NCI-H526 treated with DMSO at 0.1 percent for 48 hours (cell line): ENCODE measurements at places on chromosomes 4 and X.

DNA sequence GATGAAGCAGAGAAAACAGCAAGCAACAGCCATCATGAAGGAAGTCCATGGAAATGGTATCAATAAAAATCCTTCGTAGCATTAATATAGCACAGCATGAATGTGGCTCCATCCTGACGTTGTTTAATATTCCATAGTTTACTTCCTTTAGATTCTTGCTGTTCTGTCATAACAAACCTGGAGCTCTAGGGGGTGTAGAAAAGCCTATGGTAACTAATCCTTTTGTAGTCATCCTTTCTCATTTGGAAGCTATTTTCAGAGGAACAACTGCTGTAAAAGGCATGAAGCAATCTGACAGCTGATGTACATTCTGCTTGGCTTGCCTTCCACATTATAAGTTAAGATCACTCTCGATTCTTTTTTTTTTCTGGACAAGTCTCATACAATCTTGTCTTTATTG is 914 bp downstream of the MYOZ2 start:
- DNase-seq: no peak

GRCh38 chr4:76002176-76002575 is 5.1 kb downstream of the CXCL9 start:
- no peak for DNase-seq

DNA sequence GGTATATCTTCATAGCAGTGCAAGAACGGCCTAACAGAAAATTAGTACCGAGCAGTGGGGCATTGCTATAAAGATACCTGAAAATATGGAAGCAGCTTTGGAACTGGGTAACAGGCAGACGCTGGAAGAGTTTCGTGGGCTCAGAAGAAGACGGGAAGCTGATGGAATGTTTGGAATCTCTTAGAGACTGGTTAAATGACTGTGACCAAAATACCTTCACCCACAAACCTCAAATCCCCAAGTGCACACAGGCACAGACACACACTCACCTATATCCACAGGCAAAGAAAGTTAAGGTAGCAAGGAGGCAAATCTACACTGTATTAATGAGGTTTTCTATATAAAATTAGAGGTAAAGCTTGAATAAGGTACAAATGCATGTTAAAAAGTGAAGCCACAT is 14.6 kb upstream of the SPRY1 start:
- DNase-seq: no peak

DNA sequence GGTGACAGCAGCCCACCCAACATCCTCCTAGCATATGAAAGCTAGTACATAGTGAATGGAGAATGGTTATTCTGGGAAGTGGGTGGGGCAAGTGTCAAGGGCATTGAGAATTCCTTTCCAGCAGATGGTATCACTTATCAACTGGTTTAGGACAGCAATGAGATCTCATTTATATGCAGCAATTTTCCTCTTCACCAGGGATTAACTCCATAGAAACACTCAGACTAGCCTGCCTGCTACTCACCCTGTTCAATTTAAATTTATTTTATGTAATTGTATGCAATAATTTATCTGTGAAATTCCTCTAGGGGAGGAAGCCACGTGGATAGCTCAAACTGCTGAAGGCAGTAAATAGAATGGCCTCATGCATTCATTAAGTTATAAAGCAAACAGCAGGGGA is 101.6 kb upstream of the MID1IP1 start:
- DNase-seq: peak; percentile 29

- DNase-seq: no peak
Observed at GRCh38 chr4:112647785-112648184, 10.8 kb downstream of the LARP7 start.

DNA sequence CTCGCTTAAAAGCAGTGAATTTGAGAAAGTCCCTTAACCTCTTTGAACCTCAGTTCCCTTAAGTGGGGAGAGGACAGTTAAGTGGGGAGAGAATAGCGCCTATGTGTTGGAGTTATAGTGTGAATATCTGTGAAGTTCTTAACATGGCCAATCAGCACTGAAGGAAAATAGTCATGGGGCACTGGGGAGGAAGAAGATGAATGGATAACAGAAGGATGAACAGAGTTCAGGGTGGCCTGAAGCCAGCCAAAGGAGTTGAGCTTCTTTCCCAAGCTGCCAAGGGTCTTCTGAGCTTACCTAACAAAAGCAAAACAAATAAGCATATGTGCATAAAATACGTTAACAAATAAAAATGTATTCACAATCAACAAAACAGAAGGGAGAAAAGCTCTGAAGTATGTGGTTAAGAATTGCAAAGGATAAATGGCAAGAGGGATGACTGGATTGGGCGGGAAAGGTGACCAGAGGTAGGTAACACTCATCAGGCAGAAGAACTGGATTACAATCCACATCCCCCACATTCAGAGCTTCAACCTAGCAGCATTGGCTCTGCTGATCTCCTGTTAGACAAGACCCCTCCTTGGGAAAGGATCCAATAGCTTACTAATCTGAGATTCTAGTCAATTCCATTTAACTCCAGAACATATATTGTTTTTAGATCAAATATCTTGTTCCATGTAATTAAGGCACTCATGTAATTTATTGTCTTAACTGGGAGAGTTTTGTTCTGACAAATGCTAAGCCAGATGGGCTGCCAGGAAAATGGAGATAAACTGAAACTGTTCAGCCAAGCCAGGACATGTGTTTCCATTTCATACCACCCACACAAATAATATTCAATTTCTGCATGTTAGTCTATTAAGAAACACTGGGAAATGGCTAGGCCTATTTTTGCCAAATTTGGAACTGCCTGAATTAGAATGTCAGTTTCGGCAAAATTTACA is 221.2 kb downstream of the LDB2 start:
- no peak for DNase-seq

GRCh38 chr4:101010987-101011386 is 336.3 kb downstream of the PPP3CA start:
- no peak for DNase-seq

DNA sequence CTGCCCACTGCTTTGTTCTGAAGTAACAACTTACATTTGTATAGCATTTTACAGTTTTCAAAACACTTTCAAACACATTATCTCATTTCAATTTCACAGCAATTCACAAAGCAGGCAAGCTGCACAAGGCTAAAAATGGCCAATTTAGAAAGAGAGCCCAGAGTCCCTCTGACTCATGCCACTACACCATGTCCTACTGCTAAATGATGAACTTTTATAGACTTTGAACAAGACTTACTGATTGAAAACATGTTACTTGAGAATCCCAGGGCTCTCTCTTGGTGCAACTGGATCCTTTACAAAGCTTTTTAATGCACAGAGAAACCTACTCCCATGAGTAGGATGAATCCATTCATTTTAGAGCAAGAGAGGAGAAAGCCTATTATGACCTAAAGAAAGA is 5.8 kb upstream of the G3BP2 start:
- no peak for DNase-seq

DNA sequence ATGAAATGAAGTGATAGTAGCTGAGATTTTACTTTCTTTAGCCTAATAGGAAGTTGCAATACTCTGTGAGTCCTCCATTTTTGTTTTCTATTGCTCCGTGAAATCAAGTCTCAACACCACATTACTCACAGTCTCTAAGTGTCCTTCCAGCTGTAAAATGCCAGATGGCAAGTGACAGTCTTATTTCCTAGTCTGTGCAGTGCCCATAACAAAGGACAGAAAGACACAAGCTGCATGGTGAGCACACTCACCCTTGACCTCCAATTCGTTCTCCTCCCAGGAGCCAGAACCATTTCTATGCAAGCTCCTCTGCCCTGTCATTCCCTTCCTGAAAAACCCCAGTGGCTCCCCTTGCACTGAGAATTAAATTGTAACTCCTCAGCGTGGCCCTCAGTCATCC is 101.6 kb downstream of the PARM1 start:
- no peak for DNase-seq

DNA sequence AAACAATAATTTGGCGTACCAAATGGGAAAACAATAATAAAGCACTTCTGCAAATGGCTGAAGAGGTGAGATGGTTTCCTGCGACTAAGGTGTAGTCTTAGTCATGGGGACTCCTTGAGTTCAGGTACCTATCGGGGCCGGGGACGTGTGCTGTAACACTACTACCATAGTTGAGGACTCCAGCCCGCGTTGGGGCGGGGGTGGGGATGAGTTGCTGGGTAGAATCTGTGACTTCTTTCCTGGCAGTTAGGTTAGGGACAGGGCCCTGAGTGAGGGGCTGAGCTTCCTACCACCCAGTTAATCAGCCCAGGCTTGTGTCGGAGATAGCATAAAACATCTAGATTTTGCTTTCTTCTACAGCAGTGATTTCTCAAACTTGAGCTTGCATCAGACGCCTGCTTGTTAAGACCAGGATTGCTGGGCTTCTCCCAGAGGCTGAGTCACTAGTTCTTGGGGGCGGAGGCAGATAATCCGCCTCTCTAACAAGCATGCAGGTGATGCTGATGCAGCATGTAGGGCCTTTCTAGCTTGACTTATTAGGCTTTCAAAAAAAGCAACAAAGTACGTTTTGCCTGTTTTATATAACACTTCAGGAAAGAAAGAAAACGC is 30.2 kb downstream of the RBBP7 start:
- DNase-seq: no peak

DNA sequence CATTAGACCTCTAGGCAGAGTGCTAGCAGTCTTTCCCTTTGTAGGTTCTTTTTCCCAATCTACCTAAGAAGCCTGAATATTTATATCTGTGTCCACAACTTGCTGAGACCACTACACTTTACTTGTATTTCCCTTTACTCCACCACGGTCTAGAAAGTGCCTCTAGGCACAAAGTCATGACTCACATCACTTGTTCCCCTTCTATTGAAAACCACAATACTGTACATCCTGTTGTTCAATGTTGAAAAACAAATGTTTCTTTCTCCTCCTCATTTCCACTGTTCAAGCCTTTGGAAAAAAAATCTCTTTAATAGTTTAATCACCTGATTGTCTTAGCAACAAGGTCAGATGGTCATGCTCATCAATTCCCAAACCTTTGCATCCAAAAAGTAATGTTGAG is 326.7 kb downstream of the GUCY2F start:
- DNase-seq: no peak

- no peak for DNase-seq
Observed at GRCh38 chrX:67545036-67545821, 1.4 kb downstream of the AR start.

DNA sequence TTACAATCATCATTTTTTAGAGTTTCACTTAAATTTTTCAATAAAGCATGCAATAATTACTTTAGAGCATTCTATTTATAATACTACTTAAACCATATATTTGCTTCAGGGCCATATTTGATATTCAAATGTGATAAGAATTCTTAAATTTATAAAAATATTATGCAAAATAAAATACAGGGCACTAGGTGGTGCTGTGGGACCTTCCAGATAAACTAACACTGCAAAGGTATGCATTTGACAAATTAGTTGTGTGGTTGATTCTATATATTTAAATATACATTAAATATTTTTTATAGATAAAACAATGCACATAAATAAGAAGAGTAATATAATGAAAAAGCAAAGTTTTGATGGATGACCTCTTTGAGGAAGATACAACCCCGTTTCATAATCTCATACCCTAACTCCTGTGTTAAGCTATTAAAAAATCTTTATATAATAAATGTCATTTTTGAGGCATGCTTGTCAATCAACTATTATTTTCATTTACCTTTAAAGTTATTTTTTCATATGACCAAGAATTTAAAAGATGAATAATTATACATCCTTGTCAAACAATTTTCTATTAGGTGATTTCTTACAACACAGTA is 128.4 kb downstream of the REELD1 start:
- peak; percentile 47 for DNase-seq

DNA sequence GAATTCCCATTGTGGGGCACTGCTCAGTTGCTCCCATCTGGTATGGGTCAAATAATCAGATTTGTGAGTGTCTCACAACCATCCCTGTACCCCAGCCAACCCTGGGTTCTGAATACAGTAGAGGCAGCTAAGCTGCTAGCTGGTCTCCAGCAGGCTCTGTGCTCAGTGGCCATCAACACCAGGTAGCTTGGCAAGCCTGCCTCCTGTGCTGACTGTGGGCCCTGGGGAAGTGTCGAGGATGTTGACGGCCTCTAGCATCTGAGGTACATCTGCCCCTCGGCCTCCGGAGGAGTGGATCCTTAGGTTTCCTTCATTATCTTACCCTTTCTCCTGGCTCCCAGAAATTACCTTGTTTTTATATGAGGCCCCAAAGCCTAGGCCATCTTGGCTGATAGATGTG is 13.3 kb downstream of the RNF4 start:
- no peak for DNase-seq

DNA sequence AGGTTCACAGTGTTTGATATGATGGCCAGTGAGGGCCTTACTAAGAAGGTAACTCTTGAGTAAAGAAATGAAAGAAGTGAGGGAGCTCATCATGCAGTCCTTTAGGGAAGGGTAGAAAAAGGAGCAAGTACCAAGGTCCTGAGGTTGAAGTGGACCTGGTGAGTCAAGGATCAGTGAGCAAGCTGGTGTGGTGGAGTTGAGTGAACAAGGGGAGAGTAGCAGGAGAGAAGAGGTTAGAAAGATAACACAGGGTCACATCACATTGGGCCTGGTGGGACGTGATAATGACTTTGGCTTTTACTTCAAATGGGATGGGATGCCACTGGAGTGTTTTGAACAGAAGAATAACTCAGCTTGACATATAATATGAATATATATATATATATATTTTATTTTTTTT is 44.7 kb downstream of the OSTC start:
- no peak for DNase-seq

DNA sequence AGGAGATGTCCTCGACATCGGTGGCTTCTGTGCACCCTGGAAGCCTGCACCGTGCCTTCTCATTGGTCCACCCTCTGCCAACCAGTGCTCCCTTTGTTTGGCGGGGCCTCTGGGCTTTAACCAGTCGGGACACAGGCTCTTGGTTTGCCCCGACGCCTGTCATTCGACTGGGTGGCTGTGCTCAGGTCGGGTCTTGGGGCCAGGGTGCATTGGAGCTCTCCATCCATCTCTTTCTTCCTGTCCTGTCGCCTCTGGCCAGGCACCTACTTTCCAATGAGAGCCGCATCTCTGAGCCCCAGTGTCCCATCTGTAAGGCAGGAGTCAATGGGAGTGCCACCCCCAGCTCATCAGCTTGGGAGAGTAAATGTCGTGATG is 37.2 kb upstream of the NHSL2 start:
- no peak for DNase-seq

DNA sequence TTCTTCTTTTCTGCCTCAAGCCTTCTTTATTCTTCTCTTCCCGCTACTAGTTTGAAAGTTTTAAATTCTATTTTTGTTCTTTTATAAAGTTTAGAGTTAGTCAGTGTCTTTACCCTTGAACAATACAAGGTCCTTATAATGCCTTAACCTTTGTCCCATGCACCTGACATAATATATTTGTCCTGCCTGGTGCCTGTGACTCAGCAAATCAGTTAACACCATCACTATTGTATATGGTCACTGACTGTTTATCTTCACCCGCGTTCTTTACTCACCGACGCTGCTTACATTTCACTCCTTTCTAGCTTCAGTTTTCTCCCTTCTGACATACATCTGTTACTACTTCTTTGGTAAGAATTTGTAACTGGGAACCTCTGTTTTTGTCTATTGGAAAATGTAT is 5.7 kb downstream of the SMIM20 start:
- no peak for DNase-seq

- no peak for DNase-seq
Observed at GRCh38 chrX:69366183-69366582, 137.9 kb upstream of the NALF2 start.

DNA sequence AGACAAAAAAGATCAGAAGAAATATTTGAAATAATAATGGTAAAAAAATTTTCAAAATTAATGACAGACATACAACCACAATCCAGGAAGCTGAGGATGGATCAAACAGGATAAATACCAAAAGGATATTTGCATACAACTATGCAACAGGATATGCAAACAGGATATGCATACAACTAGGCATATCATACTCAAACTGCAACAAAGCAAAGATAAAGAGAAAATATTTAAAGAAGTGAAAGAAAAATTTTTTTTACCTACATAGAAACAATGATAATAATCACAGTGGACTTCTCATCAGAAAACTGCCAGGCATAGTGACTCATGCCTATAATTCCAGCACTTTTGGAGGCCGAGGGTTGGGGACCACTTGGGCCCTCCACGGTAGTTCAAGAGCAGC is 11.3 kb upstream of the DHX15 start:
- DNase-seq: no peak
